ENCODE measurements at places on chromosomes 2 and 18.
A peak's percentile ranks its signal among the peaks of the same experiment; 100 is the strongest.

DNA sequence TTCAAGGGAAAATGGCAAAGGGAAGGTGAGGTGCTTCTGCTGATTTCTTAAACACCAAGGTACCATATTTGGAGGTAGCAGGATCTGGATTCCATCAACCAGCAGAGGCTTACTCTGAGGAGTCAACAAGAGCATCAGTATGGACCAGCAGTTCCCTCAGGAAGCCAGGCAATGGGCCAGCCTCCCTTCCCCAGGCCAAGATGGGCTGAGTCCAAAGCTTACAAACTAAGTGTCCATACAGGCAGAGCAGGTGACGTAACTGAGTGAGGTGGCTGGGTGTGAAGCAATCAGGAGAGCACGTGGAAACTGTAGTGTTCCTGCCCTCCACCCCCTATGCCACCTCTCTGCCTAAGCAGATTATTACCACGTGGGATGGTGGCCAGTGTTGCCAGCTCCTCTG lies 134.2 kb upstream of the HNRNPA3 start:
- no peak for DNase-seq

- no peak for DNase-seq
Measured at GRCh38 chr2:60313470-60314172, 239.8 kb downstream of the BCL11A start.

DNA sequence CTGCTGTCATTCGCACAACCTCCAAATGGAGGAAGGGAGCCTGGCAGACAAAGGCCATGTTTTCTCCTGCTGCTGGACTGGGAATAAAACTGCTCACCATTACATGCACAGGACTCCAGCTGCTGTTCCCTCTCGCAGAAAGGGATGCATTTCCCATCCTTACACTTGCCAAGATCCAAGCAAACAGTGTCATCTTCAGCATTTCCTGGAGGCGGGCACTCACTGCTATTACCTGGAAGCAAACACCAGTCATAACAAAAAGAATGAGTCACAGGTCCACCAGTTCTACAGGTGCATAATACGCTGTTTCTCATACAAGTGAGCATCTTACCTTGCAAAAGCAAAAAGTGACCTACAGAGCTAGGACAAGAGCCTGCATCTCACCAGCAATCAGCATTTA lies 22.7 kb downstream of the IAH1 start:
- no peak for DNase-seq

DNA sequence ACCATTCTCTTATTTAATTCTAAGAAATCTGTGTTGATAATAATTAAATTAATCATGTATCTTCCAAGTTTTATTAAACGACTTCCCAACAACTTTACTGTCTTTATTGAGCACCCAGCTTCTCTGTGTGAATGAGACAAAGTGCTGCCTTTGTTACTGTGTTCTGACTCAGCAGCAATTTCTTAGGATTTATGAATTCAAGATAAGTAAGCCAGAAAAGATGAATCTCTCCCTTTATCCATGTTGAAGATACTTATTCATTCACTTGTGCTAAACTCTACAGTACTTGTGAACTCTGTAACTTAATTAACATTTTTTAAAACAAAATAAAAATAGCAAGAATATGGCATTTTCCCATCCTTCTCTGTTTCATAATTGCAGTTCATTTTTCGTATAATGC lies 1403.3 kb upstream of the DDX18 start:
- DNase-seq, result no peak

DNA sequence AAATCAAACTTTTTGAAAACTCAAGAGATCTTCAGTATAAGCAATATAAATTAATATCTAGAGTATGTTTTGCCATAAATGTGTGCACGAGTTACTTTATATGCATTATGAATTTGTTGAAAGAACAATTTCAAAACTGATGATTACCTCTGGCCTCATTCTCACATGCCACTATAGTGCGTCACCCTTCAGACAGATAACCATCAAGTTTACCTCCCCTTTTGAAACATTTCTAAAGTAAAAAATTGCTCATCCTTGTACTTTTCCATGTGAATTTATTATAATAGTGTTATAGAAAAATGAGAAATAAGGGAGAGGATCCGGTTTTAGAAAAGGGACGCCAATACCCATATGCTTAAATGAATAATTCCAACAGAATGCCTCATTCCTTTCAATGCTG lies 38.3 kb downstream of the ZEB2 start:
- no peak for DNase-seq

DNA sequence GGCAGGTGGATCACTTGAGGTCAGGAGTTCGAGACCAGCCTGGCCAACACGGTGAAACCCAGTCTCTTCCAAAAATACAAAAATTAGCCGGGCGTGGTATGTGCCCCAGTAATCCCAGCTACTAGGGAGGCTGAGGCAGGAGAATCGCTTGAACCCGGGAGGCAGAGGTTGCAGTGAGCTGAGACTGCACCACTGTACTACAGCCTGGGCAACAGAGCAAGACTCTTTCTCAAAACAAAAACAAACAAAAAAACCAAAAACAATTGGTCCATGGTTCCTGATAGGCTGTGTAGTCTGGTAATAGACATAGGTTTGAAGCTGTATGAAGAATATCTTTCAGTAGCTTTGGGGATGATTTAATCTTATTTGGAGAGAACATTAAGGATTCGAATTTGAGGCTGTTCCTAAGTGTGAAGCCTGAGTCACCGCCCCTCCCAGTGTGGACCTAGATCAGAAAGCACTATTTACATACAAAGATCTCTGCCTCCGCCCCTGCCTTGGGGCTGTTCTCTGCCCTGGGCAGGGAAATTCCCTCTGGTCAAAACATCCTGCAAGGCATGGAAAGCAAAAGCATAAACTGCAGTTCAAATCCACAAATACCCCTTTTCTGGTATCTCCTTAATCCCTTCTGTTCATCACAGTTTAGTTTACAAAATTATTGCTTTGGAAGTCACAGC lies 52.8 kb upstream of the PMAIP1 start:
- peak; percentile 17 for DNase-seq

- no peak for DNase-seq
Measured at GRCh38 chr2:16642088-16642487, 23.5 kb downstream of the CYRIA start.

DNA sequence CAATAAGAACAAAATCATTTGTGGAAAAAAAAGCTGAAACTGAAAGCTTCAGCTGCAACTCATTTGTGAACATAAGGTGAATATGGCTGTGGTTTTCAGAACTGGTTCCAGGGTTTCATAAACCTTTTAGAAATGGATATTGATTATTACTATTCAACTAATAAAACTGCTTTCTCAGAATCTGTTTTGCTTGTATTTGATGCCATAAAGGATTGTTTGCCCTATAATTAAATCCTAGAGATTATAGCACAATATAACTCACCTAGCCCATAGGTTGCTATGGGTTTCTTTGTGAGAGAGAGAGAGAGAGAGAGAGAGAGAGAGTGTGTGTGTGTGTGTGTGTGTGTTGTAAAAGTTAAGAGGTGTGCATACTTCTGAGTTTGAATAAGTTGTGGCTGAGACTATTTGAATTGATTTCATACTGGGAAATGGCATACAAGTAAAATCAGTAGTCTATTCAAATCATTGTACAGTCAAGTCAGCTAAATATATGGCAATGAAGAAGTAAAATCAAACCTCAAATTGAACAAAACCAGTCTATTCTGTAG lies 339.2 kb downstream of the ARHGAP15 start:
- DNase-seq, result no peak

Measured in natural killer cell (primary cell).